ENCODE measurements at places on chromosomes 3 and 15.

GRCh38 chr3:37050282-37050681 lies 57.0 kb downstream of the MLH1 start:
- DNase-seq: no peak

- no peak for DNase-seq
Observed at GRCh38 chr3:9024341-9024740, 61.1 kb upstream of the RAD18 start.

- DNase-seq: no peak
Observed at GRCh38 chr3:193522473-193522872, 32.2 kb downstream of the ATP13A4 start.

- peak; percentile 81 for DNase-seq
Observed at GRCh38 chr15:22944651-22945050, 35.5 kb downstream of the CYFIP1 start.

DNA sequence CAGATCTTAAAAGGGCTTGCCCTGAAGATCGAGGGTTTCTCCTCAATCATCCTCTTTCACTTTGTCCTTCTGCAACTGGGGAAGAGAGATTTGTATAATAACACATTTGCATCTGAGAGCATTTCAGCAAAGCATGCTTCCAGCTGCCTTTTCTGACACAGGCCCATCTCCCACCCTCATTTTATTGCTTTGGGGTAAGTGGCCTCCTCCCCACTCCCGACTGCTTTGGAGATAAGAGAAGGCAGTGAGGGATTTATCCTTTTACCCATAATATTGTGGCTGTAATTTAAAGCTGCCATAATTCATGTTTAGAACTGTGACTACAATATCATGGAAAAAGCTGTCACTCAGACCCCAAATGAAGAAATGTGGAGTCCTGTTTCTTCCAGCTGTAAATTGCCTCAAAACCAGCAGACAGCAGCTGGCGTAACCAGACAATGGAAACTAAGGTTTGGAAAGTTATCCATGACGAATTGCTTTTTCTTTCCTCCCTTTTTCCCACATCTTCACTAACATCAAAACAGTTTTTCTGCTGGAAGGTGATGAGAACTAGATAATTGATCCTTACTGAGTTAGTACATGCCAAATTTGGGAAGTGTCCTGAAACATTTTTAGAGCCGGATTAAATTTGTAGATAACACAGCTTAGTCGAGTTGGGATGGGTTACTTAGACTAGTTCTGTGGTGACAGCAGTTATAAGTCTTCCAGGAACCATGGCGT lies 104.2 kb upstream of the PFN2 start:
- no peak for DNase-seq

DNA sequence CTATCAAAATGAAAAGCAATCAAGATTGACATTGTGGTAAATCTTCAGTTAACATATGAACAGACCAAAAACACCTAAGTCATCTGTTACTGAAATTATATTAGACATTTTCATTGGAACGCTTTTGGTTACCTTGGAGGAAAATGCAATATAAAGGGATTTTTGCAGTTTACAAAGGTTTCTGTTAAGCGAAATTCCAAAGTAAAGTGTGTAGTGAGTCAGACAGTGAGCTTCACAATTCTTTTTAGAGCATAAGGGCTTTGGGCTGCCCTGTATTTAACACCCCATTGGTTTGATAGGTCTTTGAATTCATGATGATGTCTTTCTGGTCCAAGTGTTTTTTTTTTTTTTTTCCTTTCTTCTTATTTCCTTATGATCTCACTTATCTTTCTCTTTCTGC lies 462.8 kb downstream of the EDEM1 start:
- no peak for DNase-seq

DNA sequence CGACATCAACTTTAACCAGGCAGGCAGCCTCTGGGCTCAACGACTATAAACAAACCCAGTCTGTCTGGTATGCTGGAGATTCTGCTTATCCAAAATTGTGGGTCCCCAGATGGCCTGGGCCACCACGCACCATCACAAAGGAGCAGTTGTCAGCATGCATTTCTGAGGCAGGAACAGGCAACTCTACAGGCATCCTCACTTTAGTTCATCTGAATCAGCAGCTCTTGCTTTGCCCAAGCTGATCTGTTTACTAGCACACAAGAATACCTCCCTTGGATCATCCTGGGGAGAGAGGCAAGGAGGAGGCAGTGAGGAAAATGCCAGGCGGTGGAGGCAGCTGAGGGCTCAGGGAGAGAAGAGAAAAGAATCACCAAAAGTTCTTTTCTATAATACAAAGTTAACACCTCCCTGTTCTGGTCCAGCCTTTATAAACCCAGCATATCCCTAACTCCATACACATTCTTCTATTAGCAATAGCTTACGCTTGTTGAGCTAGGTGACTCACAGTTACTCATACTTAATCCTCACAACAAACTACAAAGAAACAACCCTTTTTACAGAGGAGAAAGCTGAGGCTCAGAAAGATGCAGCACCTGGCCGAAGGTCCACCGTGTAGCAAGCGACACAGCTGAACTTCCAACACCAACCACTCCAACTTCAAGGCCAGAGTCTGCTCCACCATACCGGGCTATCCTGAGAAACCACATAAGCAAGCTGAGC lies 33.6 kb downstream of the ZDHHC3 start:
- no peak for DNase-seq

- peak; percentile 66 for DNase-seq
Observed at GRCh38 chr15:100002086-100002620, 268.9 kb upstream of the LYSMD4 start.

- DNase-seq: no peak
Observed at GRCh38 chr15:91228383-91228782, 128.3 kb downstream of the SV2B start.

- no peak for DNase-seq
Observed at GRCh38 chr15:80272987-80273386, 21.0 kb upstream of the CTXND1 start.

DNA sequence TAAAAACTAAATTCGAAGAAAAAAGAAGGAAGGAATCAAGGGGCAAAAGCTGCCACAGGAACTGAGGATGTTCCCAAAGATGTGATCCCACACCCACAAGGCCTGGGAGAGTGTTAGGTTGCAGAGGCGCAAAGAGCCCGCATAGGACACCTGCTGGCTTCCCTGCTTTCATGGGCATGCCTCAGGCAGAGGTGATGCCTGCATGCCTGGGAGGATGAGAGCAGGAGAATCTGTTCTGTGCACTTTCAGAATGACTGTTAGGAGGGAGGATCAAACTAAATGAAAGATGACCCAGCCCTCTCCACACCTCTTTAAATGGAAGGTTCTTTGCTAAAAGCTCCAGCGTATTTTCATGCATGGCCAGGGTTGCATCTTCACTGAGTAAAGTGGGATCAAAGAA lies 162.4 kb downstream of the PLCL2 start:
- DNase-seq: no peak

DNA sequence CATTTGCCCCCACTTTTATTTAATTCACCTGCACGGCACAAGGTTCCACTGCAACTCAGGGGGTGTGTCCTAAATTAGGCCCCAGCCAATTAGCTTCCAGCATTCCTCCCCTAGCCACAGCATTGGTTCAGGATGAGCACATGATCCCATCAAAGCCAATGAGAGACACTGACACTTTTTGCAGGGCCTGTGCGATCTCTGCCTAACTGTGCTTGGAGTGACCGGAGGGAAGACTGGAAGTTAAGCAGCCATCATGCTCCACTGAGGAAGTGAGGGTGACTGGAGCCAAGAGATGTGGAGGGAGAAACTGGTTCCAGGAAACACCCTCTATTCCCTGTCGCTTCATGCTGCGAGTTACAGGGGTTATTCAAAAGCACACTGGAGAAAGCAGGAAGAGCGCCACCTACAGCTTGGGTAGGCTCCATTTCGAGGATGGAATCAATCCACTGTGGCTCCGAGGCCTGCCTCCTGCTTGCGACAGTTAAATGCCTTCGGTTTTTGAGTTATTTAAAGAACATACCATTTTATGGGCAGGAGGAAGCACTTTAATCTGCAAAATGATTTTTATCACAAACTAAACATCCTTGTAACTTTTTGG lies 122.2 kb upstream of the WNT5A start:
- no peak for DNase-seq

GRCh38 chr3:11335056-11335608 lies 62.9 kb downstream of the ATG7 start:
- no peak for DNase-seq

- DNase-seq: no peak
Observed at GRCh38 chr15:79779746-79780145, 117.1 kb downstream of the MTHFS start.

- no peak for DNase-seq
Observed at GRCh38 chr3:71302604-71303003, 280.9 kb downstream of the FOXP1 start.

DNA sequence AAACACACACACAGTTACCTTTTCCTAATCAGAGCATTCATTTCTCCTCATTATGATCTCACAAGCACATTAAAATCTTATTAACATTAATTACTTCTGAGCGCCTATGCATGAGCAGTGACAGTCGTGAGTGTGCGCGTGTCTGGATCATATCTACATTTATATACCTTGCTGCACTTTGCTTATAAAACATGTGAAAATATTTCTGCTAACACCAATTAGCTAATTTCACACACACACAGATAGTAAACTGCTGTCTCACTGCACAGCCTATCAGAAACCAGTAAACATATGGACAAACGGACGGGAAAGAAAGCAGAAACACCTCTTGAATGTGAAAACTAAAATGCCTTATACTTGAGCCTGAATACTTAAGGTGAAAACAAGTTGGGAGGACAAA lies 64.8 kb downstream of the ZBTB20 start:
- DNase-seq: no peak

DNA sequence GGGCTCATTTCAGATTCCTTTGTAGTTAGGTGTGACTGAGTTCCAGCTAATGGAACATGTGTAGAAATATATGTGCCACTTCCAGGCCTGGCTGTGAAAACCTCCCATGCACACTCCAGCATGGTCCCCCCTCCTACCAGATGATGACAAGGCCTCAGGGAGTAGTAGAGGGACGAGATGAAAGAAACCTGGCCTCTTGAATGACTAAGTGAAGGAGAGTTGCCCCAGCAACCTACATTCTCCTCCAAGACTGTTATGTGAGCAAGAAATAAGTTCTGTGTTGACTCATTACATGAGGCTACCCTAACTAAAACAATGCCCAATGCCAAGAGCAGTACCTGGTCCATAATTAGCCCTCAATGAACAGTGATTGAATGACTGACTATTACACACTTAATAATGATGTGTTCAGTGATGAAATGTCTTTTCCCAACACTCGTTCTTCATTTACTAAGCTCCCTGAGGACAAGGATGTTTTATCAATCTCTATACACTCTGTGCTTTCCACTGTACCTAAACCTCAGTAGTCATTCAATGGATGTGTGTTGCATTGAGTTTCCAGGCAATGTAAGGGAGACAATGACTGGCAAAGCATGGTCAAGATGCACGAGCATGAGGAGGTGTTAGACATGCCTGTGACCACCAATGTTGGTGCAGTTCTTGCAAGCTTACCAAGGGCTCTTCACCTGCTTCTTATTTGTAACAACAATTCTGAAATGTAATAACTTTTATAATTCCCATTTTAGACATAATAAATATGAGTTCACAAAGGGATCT lies 62.0 kb upstream of the BCL6 start:
- DNase-seq: no peak

DNA sequence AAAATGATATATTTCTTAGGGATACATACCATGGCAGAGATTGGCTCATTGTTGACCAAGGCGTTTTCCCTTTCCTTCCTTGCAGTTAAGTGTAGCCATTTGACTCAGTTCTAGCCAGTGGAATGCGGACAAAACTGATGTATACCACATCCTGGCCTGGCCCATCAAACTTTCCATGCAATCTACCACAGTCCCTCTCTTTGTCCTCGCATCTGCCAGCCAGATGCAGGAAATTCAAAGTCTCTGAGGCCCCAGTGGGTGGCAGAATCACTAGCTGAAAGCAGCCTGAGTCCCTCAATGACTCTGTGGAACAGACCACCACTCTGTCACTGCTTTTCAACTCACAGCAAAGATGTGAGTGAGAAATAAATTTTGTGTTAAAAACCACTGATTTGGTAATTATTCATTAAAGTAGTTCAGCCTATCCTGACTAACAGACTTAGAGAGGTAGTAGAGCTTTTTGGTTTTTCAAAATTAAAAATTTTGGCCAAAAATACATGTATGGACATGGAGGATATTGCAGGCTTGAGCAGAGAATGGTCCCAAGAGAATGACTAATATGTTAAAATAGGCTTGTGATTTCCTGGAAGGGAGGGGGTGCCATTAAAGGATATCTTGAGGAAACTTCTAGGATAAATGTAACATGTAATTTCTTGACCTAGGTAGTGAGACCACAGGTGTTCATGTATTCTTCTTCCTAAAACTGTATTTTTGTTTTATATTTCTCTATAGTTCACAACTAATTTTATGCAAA lies 10.9 kb downstream of the LRRFIP2 start:
- DNase-seq: no peak

DNA sequence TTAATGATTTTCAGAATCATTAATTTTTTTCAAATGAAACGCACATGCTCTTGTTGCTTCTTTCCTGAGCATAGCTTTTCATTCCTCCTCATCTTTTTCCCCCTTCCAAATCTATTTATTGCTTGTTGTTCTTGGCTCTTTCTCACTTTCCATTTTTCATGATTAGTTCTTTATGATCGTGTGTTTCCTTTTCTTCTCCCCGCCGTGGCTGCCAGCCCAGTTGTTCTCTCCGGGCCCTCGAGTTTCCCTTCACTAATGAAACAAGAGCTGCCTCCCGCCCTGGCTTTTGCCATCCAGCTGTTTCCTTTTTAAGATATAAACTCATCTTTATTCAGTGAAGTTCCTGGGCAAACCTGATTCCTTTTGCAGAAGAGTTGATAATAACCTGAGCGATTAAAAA lies 170.2 kb upstream of the NR2F2 start:
- DNase-seq: no peak

DNA sequence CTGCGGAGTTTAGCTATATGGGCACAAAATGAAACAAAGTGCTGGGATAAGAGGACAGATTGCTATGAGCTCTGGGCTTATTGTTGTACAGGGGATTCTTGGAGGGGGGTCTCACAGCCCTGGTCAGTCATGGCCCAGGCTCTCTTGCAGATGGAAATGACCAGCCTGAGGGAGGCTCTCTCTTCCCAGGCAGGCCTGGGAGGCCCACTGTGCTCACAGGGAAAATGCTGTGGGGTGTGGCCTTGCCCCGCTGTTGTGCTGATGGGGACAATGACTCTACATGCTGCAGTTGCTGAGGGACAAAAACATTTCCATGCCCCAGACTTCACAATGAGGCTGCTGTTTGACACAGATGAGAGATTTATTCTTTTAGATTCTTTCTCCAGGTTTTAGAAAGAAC lies 202.2 kb downstream of the KLF13 start:
- no peak for DNase-seq

GRCh38 chr15:67505675-67506572 lies 15.0 kb upstream of the C15orf61 start:
- DNase-seq: no peak

DNA sequence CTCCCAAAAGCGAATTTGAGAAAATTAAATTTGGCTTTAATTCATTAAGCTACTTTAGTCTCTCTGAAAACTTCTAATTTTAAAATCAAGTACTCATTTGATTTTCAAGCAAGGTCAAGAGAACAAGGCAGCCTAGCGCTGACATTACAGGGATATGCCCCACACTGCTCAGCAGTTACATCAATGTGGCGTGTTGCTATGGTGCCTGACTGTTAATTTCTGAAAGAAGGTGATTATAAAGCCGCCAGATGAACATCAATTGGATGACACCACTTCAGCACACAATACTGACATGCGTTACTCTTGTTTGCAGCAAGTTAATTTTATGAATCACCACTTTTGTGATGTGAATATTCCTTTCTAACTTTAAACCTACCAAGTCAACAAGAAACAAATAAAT lies 284.4 kb downstream of the FOXP1 start:
- no peak for DNase-seq

GRCh38 chr3:31043184-31043819 lies 148.8 kb upstream of the GADL1 start:
- peak; percentile 51 for DNase-seq

- no peak for DNase-seq
Observed at GRCh38 chr3:98903099-98903498, 1.6 kb upstream of the DCBLD2 start.

Measured in RWPE2 (cell line).